IPS-NIHi11 (cell line): ENCODE measurements at places on chromosomes 1 and 21.

- no peak for DNase-seq
These were observed 65.7 kb upstream of the RNF11 start for GRCh38 chr1:51170342-51170741.

DNA sequence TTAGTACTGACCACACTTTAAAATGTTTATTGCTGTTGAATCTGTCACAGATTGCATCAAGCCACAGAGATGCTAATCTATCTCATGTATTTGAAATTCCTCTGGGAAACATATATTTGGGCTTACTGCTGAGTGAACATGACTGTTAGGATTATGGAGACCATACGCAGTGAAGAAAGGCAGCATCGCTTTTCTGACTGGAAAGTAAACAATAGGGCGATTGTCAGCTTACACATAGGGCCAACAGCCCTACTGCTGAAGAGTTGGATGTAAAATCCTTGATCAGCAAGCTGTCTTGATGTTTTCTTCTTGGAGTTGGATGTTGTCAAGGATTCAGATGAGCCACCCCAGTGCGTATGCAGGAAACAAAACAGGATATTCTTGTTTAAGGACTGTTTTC lies 368.7 kb upstream of the ADGRL2 start:
- no peak for DNase-seq

GRCh38 chr1:206704226-206704625 lies 19.5 kb downstream of the MAPKAPK2 start:
- no peak for DNase-seq

- DNase-seq, result no peak
These were observed 56.9 kb upstream of the EDEM3 start for GRCh38 chr1:184811439-184812111.

DNA sequence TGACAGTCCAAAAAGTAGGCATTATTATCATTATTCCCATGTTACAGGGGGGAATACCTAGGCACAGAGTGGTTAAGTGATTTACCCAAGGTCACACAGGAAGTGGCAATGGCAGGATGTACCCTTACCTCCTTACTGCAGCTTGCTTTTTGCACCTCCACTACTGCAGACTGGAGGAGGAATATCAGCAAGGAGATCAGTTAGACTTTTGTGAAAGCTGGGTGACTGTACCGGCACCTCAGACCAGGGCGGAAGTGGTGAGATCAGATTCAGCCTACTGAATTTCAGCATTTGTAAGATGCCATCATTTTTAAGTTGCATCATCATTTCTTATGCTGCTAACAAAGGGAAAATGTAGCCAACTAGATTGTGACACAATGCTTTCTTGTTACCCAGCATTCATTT lies 4.5 kb downstream of the ADARB1 start:
- no peak for DNase-seq

GRCh38 chr1:30041741-30042437 lies 681.5 kb downstream of the MATN1 start:
- DNase-seq, result no peak

GRCh38 chr1:83761167-83762038 lies 237.5 kb downstream of the TTLL7 start:
- no peak for DNase-seq

DNA sequence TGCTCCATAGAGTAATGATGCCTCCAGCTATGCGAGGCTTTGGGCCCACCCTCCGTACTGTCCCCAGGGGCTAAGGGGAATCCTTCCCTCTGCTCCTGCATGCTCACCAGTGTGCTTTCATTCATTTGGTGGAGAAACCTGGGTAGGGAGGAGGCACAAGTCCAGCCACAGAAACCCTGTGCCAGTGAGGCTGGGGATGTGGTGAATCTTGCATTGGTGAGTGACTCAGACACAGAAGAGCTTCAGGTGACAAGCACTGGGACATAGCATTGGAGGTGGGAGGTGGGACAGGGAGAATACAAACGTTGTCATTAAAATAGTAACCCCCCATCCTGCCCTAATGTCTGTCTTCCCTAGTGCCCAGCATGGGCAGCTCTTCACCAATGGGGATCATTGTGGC lies 5.2 kb downstream of the FCGR2A start:
- no peak for DNase-seq

GRCh38 chr1:109535971-109536491 lies 3.6 kb upstream of the GPR61 start:
- DNase-seq, result no peak

- DNase-seq, result no peak
These were observed 93.0 kb downstream of the SIM2 start for GRCh38 chr21:36791695-36792470.

- no peak for DNase-seq
These were observed 125.9 kb downstream of the RHOU start for GRCh38 chr1:228860911-228861831.

DNA sequence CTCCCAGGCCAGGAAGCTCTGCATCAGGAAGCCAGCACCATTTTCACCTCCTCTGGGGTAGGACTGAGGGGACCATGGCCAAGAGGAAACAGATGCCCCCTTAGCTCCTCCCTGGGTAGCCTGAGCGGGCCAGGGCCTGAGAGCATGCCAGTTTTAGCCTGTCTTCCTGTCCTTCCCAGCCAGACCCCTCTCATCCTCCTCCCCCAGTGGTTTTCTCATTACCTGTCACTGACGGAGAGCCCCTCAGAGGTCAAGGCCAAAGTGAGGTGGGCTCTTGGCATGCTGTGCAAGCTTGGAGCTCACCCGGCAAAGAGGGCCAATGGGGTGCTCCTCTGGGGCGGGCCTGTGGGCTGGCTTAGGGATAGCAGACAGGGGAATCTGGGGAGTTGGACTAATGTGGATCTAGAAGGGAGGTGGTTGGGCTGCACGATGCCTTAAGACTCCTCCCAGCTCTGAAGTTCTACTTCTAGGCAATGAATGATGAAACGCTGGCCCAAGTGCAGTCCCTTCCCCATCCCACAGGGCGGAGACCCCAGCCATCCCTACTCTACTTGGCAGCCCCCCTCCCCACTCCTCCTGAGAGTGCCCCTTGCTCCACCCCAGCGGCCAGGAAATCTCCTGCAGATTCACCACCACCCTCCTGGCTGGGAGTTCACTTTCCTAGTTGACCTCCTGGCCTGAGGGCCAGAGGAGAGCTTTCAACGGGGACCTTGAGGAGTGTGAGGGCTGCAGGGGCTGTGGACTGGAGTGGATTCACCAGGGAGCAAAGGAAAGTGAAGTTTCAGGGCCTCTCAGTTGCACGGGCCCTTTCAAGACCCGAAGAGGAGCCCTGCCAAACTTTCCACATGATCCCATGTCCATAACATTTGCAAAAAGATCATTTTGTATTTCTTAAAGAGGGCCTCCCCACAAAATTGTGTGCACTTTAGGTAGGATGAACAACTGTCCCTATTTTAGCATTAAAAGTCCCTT lies 9.4 kb upstream of the LMNA start:
- peak; percentile 61 for DNase-seq

- DNase-seq, result no peak
These were observed 17.7 kb upstream of the KLHDC7A start for GRCh38 chr1:18463063-18463462.

DNA sequence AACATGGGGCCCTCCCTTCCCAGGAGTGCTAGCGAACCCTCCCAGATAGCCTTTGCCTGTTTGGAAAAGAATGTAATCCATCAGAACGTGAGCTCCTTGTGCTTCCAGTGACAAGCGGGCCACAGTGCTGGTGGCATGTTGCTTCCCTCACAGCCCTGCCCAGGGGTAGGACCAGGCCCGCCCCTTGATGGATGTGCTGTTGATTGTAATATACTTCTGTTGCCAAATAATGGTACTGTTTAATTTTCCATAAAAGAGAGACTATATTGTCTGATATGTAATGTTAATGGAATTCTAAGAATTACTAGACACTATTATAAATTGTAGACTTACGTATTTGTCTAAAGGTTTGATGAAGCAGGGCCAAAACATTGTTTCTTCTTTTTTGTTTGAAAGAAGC lies 16.4 kb downstream of the ATP5PO start:
- DNase-seq, result no peak

DNA sequence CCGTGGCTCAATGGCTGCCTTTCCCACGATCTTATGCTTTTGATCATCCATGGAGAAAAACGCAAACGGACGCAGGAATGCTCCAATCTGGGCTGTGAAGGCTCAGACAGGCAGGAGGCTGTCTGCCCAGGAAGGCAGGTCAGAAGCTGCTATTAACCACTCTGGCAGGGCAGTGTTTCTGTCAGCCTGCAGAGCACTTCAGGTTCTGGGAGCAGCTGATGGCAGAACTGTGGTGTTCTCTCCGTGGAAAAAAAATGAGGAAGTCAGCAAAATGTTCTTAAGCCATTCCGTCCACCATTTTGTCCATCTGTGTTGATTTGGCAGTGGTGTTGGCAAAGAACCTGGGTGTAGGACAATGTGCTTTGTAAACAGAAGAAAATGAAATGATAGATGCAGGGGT lies 91.7 kb downstream of the SIM2 start:
- no peak for DNase-seq

DNA sequence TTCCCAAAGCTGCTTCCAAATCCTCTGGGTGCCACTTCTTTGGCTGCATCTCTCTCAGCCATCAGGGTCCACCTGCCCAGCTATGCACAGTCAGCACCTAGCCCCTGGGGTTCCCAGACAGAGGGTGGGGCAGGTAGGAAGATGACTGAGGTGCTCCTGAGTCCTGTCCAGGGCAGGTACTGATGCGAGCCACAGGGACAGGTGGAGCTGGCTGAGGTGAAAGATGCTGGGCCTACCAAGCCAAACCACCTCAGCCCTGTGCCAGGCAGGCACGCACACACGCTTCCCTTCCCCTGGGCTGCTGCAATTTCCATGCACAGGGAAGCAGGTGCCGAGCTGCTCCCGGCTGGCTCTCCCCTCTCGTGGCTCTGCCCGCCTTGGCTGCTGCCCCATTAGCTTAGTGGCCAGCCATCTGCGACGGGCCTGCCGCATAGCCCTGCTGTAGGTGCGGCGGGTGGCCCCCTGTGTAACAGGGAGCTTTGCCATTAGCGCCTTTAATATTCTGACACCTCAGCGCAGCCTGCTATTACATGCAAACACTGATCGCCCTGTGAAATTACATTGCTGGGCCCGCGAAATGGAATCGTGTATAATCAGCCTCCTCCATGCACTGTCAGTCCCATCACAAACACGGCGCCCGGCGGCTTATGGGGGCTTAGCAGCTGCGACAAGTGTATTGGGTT lies 38.9 kb downstream of the DMAP1 start:
- DNase-seq, result no peak

- no peak for DNase-seq
These were observed 16.5 kb downstream of the NADK start for GRCh38 chr1:1761504-1762376.

DNA sequence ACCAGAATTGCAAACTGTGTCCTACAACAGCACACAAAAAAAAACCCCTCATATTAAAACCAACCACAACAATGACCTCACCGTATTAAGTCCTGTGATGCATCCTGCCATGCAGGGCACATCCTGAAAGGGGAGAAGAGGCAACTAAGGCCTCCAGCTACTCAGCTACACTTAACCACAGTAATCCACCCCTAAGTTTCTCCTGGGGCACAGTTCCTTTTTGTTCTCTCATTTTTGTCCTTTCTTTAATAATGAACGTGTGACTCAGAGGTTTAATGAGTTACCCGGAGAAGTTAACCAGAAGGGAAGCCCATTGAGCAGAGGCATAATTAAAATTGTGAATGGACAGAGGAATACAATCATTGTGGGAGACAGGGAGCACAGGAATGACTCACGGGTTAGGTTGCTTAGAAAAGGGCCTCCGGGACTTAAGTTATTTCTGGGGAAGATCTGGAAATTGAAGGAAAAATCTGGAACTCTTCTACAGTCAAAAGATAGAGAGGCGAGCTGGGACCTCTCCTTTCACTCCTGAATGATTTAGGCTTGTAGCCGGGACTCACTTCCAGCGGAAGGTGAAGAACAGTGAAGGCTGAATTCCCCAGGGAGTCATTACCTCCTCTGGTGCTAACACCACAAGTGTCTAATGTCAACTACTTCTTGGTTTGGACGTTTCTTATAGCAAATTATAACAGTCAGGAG lies 36.9 kb upstream of the HIVEP3 start:
- no peak for DNase-seq

- peak; percentile 3 for DNase-seq
These were observed 50.0 kb downstream of the KCNAB2 start for GRCh38 chr1:6095511-6096242.

GRCh38 chr21:37230632-37231248 lies 36.4 kb downstream of the VPS26C start:
- no peak for DNase-seq

- DNase-seq, result peak; percentile 78
These were observed at the start of gene TNFRSF18 for GRCh38 chr1:1206376-1206965. TSS of gene TNFRSF18 (minus strand) at chr1:1206592. CDS start at chr1:1206571, 21 bp downstream.
